Calu3 (cell line): ENCODE measurements at places on chromosomes 4 and X. TPM values are rescaled to one million over a fixed set of nuclear protein-coding genes. Genes with fewer than 3 reads are reported as not detected.

DNA sequence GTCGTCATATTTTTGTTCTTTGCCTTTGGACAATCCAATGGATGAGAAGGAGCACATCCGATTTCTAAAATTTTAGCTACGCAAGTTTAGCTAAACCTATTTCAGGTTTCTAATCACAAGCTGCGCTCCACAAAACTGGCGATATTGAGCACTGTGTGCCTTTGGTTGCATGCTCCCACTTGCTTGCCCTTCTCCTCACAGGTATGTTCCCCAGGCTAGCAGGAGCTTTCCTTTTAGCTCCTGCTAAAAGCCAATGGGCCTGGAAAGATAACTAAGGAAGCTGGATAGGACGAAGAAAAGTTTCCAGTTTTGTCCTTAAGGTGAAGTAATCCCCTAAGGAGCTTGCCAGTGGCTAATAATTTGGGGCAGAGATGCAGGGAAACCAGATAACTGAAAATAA is 975.2 kb downstream of the FSTL5 start:
- DNase-seq = no peak

- DNase-seq = no peak
These were observed 1.3 kb downstream of the MSX1 start for GRCh38 chr4:4860600-4861389.

GPRASP2 gene
- total RNA-seq = 7.1 and 9.0 TPM in 2 replicates

DNA sequence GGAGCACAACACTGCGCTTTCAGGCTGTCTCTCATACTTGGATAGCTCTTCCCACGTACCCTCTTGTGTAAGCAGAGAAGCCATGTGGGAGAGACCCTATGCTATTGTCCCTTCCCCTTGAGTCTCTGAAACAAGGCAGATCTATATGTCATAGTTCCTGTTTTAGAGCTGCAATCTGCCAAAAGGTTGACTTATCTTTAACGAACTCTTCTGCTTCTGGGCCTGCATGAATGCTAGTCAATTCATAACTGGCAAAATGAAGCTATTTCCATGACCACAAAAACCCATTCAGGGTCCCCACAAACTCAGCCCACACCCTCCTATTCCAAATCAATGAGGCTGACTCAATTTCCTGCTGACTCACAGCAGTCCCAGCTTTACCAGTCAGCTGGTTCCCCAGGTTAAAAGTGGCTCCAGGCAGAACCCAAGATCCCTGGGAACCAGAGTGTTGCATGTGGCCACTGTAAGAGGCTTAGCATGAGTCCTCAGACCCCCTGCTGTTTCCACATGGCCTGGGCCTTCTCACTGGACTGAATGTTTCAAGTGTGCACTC is 25.3 kb upstream of the SOD3 start:
- peak; percentile 53 for DNase-seq

PNMA5 gene
- not detected in 2 replicates for total RNA-seq

DNA sequence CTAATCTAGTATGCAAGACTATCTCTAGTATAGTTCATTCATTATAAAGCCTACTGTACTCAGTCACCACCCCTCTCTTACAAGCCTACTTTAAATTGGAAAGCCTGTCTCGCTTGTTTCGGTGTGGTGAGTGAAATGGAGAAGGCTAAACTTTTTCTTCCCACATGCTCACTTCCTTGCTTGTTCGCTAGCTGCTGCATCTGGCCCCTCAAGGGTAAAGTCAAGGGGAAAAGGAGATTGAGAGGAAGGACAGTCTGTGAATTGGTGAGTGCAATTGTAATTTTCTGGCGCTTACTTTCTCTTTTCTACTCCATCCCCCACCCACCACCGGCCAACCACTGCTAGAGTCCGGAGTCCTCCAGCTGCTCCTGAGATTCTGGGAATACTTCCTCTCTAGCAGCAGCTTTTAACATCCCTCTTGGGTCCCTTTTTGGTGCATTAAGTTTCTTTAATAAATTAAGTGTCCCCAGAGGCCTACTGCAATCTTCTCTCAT is 12.1 kb upstream of the ARAP2 start:
- DNase-seq = no peak

FAM53A gene
- 5.3 and 7.3 TPM in 2 replicates for total RNA-seq

DNA sequence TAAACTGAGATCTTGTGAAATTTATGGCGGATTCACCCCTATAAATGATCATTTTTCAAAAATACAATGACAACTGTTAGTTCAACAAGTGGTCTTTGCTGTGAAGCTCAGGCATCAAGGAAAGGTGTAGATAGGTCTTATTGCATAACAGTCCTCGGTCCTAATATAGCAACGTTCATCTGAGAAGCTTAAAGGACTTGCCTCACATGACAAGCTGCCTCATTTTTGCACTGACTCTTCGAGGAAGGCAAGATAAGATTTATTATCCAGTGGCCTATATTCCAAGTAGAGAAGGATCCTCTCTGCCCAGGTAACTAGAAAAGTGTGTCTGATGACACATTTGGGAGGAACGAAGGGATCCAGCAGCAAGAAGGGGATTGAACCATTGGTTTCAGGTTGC is 13.6 kb upstream of the DDX3X start:
- no peak for DNase-seq

DNA sequence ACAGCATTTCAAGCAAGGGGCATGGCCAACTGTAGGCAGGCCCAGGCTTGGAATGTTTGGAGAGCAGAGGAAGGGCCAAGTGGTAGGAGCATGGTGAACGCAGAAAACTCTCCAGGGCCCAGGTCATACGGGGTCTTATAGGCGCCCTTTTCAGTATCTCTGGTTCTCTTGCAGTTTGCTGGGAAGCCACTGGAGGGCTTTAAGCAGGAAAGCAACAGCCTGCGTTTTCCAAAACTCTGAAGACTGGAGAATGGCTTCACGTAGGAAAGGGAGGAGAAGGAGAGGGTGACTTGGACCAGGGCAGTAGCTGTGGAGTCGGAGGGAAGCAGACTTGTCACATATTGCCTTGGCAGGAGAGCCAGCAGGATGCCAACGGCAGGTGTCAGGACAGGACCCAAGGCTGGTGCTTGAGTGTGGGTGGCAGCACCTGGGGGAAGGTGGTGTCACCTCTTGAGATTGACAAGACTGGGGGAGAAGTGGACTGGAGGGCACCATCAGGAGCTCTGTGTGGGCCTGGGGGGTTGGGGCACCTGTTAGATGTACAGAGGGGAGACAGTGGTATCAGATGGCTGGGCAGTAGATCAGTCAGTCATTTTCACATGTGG is 21.9 kb downstream of the TKTL1 start:
- peak; percentile 18 for DNase-seq

QRFPR gene
- total RNA-seq = 1.0 TPM in 1 of 2 replicates, not detected in the other

DNA sequence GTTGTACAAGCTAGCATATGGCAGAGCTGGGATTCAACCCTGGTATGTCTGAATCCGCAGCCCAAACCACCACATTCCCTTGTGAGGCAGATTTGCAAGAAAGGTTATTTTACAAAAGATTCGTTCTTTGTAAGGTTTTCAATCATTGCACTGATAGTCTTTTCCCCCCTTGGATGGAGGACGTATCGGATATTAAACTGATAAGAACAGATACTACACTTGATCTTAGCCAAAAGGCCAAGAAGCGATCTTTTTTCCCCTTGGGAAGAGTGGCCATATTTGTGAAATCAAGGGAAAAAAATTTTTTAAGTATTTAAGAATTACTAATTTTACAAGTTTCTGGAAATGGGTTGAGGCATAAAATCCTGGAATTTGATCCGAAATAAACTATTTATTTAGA is 34.4 kb upstream of the MSMO1 start:
- no peak for DNase-seq

- DNase-seq = no peak
These were observed 145.6 kb upstream of the RBPJ start for GRCh38 chr4:26175006-26175786.

TMEM156 gene
- total RNA-seq = 10.4 and 14.1 TPM in 2 replicates

TMEM271 gene
- not detected in 2 replicates for total RNA-seq
